CD4-positive, alpha-beta T cell treated with Interleukin-12 subunit alpha and Interleukin-12 subunit beta, for 1 hour (primary cell): ENCODE measurements at places on chromosomes 1 and 21.
A peak's percentile ranks its signal among the peaks of the same experiment; 100 is the strongest.

GRCh38 chr21:44912158-44912473 lies 8.6 kb downstream of the ITGB2 start:
- DNase-seq = no peak

DNA sequence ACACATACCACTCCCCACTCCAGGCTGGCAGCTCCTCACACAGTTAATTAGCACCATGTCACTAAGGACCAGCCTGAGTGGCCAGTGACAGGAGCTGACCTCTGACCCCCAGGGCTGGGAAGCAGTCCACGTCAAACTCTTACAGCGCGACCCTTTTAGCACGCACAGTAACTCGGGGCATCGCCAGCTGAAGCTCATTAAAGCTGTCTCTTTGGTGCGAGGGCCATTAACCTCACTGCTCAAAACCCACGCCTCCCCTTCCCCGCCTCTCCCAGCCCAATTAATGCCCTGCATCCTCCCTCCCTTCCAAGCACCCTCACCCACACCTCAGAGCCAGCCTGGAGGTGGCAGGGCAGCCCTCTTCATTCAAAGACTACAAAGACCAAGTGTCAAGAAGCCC lies 31.7 kb downstream of the DMAP1 start:
- DNase-seq = no peak

DNA sequence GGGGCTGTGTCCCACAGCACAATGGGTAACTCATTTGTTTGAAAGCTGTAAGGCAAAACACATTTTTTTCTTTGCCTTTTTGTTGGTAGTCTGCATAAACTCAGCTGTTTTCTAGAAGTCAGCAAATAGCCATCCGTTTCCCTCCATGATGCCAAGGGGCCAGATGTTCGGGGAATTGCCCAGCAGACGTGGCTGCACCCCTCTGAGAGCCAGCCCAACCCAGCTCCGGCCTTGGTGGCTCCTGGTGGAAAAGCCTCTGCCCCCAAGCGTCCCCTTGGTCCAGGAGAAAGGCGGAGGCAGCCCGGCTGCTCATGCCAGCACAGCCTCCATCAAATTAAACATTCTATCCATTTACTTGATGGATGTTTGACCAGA lies 58.4 kb upstream of the ADARB1 start:
- DNase-seq = no peak

DNA sequence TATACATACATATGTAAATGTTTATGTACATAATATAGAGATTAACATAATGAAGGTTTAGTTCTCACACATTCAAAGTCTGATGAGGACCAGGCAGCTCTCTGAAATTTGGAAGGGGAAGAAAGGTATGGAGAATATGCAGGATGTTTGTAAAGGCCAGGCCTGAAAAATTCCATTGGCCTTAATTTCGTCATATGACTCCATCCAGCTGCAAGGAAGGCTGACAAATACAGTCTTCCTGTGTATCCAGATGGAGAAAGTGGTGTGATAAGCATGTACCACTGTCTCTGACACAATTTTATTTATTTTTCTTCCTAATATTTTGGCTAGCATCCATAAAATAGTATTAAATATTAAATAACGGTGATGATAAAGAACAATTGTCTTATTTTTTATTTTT lies 6.3 kb upstream of the SGIP1 start:
- DNase-seq = no peak

DNA sequence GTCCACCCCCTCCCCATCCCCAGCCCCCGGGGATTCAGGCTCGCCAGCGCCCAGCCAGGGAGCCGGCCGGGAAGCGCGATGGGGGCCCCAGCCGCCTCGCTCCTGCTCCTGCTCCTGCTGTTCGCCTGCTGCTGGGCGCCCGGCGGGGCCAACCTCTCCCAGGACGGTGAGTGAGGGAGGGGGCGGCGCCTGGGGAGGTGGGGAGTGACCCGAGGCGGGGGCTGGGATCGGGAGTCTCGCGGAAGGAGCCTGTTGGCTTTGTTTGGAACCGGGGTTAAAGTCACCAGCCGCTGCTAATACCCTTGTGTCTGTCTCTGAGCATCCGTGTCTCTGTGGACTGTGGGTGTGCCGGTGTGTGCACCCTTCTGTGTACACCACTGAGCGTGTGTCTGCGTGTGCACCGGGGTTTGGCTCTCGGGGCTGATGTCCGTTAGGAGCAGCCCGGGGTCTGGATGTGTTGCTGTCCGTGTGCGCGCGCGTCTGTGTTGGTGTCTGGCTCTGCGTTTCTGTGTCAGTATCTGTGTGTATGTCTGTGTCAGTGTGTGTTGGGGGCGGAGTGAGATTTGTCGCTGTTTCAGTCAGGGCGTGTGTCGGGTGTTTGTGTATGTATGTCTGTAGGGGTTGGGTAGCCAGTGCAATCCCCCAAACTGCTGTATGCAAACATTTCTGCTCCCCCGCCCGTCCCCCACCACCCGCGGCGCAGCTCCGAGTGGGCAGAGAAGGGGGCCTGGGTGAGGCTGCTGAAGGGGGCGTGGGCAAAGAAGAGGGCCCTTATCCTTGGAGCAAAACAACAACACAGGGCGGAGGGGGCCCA lies 480 bp downstream of the CADM3 start:
- no peak for DNase-seq

- no peak for DNase-seq
Measured at GRCh38 chr1:32998997-32999396, 34.4 kb upstream of the RNF19B start.

DNA sequence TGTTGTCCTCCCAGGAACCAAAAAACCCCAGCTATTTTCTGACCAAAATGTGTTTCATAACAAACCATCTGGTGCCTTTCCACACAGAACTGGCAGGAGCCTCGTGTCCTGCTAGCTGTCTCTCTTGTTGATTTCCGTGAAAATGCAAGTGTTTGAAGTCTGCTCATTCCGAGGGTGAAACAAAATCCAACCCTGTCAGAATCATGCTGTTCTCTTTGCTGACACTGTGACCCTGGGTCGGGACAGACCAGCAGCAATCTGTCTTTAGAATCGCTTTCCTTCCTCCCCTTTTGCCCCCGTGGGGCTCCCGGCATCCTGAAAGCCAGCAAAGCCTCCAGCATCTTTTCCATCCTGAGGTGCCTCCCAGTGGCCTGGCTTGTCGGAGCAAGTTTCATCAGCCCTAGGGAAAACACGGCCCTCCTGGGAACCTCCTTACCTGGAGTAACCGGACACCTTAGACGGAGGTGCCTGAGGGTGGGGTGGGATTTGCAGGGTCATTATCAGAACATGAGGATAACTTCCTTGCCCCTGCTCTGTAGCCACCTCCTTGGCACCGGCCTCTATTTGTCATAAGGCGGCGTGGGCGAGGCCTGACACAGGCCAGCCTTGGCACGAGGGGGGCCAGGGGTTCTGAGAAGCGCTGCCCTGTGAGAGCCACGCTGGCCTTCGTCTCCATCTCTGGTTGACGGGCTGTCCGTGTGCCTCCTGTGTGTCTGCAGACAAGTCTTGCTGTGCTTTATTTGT lies 24.9 kb downstream of the LDLRAP1 start:
- DNase-seq = no peak

DNA sequence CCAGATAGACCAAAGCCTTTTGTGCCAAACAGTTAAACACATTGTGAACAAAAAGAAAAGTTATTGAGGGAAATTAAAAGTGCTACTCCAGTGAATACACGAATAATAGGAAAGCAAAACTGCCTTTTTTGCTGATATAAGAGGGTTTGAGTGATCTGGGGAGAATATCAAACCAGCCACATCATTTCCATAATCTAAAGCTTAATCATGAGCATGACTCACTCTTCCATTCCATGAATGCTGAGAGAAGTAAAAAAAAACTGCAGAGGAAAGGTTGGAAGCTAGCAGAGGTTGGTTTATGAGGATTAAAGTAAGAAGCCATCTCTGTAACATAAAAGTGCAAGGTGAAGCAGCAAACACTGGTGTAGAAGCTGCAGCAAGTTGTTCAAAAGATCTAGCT lies 350.6 kb upstream of the NCAM2 start:
- DNase-seq = no peak

- no peak for DNase-seq
Measured at GRCh38 chr1:65398083-65398482, 22.4 kb upstream of the LEPR start.

DNA sequence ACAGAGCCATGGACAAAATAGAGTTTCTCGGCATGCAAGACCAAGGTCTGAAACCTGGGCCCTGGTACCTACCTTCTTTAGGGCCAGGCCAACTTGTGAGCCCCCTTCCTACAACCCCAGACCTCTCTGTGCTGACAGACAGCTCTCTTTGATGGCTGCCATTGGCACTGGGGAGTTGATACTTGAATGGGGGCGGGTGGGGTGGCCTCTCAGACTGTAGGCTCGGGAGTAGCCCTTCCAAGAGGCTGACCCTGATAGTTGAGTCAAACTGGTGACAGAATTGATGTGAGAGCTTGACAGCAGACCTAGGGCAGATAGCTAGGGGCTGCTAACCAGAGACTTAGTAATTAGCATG lies 44.7 kb upstream of the PSEN2 start:
- DNase-seq = no peak

DNA sequence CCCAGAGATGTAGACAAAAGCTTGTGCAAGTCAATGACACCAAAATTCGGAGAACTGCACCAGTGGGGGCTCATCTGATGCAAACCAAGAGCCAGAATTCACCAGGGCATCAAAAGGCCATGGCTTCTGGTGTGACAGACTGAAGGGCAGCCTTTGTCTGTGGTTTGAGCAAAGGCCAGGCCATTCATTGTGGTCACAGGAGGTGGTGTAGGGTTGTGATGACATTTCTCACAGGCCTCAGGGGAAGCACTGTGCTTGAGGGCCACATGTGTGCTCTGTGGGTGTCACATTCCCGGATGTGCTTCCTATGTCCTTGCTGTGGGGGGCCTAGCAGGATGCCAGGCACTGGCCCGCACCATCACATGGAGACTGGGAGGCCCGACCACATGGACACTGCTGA lies 22.5 kb upstream of the KCNE1 start:
- DNase-seq = no peak

DNA sequence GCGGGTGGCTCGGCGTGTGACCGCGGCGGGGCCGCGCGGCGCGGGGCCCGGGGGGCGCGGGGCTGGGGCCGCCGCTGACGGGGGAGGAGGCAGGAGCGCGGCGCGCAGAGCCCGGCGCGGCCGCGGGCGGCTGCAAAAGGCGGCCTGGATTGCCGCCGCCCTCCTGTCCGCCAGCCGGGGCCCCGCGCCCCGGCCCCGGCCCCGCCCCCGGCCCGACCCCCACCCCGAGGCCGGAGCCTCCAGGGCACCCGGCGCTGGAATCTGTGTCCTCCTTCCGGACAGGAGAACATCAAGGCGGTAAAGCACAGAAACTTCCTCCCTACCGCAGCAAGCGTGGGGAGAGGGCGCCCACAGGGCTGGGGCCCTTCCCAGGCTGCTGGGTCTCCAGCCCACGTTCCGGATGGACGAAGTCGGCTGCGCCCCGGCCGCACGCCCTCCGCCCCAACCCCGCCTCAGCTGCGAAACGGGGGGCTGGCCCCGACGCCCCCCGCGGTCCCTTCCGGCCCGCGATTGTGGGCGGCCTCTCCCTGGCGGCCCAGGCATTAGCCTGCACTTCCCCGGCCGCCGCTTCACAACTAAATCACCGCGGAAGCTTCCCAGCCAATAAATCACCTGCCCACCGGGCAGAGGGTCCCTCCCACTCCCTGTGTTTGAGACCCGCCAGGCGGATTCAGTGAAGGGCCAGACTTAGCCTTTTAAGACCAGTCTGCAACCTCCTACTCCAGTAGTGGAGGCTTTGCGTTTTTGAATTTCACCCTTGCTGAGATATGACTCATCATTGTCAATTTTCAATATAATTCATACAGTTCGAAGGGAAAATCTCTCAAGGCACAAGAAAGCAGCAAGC lies 106.0 kb downstream of the SLC45A1 start:
- DNase-seq = peak; percentile 55

- peak; percentile 33 for DNase-seq
Measured at GRCh38 chr1:27872802-27873551, 633 bp downstream of the THEMIS2 start.

- DNase-seq = no peak
Measured at GRCh38 chr1:214107322-214108096, 119.7 kb downstream of the PROX1 start.

GRCh38 chr1:109427171-109427467 lies 871 bp upstream of the PSMA5 start:
- no peak for DNase-seq

DNA sequence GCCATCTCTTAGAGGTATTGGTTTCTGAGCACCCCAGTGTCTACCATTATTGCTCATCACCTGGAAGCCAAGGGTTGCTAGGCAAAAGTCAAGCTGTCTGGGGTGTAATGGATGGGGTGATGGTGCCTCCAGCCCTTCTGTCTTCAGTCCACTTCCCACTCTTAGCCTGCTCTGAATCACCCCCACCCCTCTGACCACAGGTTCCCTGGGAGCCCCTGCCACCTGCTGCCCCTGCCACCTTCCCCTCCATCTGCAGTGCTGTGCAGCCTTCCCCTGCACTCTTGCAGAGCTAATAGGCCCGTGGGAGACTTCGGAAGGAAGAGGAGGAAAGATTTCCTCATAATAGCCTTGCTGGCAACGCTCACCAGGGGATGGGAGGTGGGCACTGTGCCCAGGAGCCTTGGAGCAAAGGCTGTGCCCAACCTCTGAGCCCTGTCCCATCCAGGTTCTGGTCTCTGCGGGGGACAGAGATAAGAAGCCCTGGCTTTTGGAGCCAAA lies 35.5 kb downstream of the CAPN2 start:
- no peak for DNase-seq

DNA sequence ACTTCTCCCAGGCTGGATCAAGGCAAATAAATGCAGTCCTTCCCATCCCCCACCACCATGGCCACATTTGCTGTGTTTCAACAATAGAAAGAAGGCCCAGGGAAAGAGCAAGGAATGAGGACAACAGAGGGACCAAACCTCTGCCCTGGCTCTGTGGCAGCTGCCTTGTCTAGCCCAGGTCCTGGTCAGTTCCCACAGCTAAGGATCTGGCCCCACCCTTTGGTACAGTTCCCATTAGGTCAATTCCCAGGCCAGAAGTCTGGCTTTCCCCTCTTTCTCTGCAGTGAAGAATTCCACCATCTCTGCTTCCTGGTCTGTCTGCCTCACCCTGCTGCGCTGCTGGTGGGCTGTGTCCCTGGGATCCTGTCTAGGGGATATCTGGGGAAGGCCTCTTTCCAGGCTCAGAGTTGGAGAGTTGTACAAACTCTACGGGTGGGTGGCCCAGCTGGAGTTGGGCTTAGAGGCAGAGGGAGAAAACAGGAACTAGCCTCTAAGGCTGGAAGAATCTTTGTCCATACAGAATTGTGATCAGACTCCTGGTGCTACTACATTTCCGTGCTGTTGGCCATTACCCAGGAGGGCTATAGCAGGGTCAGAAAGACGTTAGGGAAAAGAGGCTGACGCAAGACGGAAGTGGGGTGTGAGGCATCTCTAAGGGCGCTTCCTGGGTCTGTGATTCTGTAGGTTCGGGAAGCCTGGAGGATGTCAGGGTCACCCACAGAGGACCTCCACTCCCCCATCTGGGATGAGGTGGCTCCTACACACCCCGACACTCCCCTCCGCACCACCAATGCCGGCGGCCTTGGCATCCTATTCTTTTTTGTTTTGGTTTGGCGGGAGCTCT lies 953 bp upstream of the NDUFS2 start:
- no peak for DNase-seq

DNA sequence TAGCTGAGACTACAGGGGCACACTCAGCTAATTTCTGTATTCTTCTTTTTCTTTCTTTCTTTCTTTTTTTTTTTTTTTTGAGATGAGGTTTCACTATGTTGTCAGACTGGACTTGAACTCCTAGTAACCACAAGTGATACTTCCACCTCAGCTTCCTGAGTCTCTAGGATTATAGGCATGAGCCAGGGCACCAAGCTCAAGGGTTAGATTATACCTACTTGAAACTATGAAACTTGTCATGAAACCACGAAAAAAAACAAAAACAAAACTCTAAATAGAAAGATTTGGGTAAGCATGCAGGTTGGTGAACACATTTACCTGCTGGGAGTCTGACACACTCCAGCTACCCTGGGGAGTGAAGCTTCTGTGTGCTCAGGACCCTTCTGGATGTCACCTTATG lies 2250.4 kb downstream of the MRPL39 start:
- no peak for DNase-seq

- DNase-seq = no peak
Measured at GRCh38 chr1:1004780-1005697, 5.1 kb upstream of the HES4 start.
